Stomach (tissue), 19 donors: ENCODE measurements at places on chromosomes 12 and 14. TPM values are rescaled to one million over a fixed set of nuclear protein-coding genes. Genes with fewer than 3 reads are reported as not detected.

DIO2 gene
- polyA plus RNA-seq = 21.7 TPM

NTN4 gene
- polyA plus RNA-seq = 10.5 TPM

IKZF4 gene
- 2.9 TPM for polyA plus RNA-seq

SLC17A8 gene
- not detected for polyA plus RNA-seq

SMCO2 gene
- not detected for polyA plus RNA-seq

SEL1L gene
- polyA plus RNA-seq = 10.0 TPM

GRCh38 chr14:50060871-50061663 is 55.3 kb downstream of the VCPKMT start:
- no peak overlapping the region for H3K4me3 ChIP-seq
- H3K27ac ChIP-seq = peak overlapping the region; percentile 79
- no peaks in the 10 kb centered on the region for H3K27me3 ChIP-seq
- DNase-seq = peak; percentile 76
- no peaks in the 10 kb centered on the region for H3K36me3 ChIP-seq
- H3K4me1 ChIP-seq = peaks cover 29% of the 10 kb centered on the region

DNA sequence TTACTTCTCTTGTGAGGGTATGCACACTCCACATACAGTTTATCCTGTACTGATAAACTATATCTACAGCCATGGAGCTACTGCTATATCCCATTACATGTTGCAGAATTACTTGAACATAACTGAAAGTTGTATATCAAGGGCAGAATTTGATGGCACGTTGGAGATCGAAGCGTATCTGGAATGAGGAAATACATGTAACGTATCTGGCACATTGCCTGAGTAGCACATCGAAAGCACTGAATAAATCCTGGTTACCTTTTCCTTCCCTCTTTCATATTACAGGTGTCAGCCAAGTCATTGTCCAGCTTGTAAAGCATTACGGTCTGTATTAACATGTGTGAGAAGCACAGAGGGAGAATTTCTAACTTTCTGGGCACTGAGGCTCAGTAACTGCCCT is 42.1 kb upstream of the LIN7A start:
- no peak overlapping the region for H3K27ac ChIP-seq
- H3K36me3 ChIP-seq = no peaks in the 10 kb centered on the region
- peaks cover 4% of the 10 kb centered on the region for H3K4me1 ChIP-seq
- no peak for DNase-seq
- no peaks in the 10 kb centered on the region for H3K27me3 ChIP-seq

DNA sequence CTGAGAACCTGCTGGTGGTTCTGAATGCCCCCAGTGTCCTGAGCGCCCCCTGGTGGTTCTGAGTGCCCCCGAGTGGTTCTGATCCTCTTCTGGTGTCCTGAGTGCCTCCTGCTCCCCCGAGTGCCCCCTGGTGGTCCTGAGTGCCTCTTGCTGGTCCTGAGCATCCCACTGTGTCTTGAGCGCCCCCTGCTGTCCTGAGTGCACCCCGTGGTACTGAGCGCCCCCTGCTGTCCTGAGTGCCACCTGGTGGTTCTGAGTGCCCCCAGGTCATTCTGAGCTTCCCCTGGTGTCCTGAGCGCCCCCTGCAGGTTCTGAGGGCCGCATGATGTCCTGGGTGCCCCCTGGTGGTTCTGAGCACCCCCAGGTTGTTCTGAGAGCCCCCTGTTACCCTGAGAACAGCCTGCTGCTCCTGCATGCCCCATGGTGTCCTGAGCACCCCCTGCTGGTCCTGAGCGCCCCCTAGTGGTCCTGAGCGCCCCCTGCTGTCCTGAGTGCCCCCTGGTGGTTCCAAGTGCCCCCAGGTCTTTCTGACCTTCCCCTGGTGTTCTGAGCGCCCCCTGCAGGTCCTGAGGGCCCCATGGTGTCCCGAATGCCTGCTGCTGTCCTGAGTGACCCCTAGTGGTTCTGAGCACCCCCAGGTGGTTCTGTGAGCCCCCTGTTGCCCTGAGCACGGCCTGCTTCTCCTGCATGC is 1165.4 kb downstream of the TMEM121 start:
- no peaks in the 10 kb centered on the region for H3K4me1 ChIP-seq
- no peak overlapping the region for H3K4me3 ChIP-seq
- H3K36me3 ChIP-seq = no peaks in the 10 kb centered on the region
- peak; percentile 28 for DNase-seq
- no peaks in the 10 kb centered on the region for H3K27me3 ChIP-seq

GRCh38 chr14:75752086-75752485 is 91.0 kb downstream of the TTLL5 start:
- no peak overlapping the region for H3K4me3 ChIP-seq
- no peak for DNase-seq
- no peaks in the 10 kb centered on the region for H3K4me1 ChIP-seq
- H3K27ac ChIP-seq = no peak overlapping the region
- peaks cover 19% of the 10 kb centered on the region for H3K36me3 ChIP-seq

DNA sequence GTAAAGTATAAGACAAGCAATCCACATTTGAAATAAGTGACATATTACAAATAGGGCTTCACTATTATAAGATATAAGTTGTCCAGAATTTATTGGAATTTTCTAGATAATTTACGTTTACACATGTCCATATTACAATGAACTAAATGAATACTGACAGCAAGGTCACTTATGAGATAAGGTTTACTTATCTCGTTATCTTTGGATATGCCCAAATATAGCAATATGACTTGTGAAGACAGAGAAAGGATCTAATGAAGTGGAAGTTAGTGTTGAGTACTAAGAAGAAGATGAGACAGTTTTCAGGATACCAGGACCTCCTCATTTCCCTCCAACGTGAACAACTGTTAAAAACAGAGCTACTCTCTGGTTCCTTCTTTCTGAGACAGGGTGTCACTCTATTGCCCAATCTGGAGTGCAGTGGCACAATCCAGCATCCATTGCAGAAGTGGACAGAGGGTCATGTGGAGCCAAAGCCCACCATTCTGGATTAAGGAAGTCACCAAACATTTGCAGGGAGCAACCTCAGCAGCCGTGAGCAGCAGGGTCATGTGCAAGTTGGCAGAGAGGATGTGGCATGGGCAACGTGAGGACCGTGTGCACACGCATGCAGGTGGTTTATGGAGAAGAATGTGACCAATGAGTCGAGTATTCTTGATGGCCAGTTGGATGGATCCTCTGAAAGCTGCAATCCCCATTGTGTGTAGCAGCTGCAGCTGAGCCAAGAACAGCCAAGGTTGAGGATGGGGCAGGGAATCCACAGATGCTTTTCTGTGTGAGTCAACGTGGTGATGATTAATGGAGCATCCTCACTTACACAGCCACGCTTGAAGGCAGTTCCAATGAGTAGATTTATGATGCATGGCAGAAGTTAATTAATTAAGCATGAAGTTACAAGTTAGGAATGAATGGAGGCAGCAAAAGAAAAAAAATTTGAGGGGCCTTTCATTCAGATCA is 111.0 kb downstream of the BICD1 start:
- no peak for DNase-seq
- no peaks in the 10 kb centered on the region for H3K27me3 ChIP-seq
- H3K36me3 ChIP-seq = peaks cover 21% of the 10 kb centered on the region
- no peaks in the 10 kb centered on the region for H3K4me1 ChIP-seq

DNA sequence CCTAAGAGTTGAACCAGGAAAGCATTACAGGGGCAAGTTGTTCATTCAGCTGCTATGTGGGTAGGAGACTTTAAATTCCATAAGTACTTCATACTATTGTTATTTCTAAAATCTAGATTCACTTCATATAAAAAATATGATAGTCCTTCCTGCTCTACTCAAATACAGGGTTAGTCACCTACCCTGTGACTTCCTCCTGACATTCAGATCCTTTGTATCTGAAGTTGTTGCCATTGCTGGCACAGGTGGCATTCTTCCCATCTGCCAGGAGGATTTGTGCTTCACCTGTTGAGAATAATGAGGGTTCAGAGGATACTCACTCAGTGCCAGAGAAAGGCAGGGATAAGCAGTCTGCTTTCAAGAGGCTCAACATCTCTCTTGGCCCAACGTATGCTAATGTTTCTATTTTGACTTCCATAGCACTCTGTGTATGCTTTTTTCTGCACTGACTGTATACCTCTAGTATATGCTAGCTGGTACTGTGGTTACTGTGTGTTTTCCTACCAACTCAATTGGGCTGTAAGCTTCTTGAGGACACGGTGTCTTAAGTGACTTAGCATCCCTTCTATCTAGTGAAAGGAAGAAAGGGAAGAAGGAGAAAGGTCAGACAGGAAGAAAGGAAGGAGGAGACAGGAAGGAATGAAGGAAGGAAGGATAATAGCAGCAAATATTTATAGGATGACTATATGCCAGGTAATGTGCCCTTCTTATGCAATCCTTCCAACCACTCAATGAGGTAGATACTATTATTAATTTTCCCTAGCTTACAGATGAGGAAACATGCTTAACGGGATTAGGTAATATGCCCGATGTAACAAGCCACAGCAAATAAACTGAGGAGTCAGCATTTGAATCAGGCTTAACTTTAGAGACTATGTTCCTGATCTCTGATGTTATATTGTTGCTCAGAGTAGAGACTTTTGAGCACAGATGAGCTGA is 38.5 kb upstream of the FGF6 start:
- H3K27ac ChIP-seq = no peak overlapping the region
- H3K36me3 ChIP-seq = no peaks in the 10 kb centered on the region
- no peaks in the 10 kb centered on the region for H3K27me3 ChIP-seq
- H3K4me3 ChIP-seq = no peak overlapping the region
- no peak for DNase-seq

GRCh38 chr12:91704446-91704845 is 441.2 kb downstream of the BTG1 start:
- H3K27ac ChIP-seq = no peak overlapping the region
- DNase-seq = no peak
- H3K27me3 ChIP-seq = no peaks in the 10 kb centered on the region

DNA sequence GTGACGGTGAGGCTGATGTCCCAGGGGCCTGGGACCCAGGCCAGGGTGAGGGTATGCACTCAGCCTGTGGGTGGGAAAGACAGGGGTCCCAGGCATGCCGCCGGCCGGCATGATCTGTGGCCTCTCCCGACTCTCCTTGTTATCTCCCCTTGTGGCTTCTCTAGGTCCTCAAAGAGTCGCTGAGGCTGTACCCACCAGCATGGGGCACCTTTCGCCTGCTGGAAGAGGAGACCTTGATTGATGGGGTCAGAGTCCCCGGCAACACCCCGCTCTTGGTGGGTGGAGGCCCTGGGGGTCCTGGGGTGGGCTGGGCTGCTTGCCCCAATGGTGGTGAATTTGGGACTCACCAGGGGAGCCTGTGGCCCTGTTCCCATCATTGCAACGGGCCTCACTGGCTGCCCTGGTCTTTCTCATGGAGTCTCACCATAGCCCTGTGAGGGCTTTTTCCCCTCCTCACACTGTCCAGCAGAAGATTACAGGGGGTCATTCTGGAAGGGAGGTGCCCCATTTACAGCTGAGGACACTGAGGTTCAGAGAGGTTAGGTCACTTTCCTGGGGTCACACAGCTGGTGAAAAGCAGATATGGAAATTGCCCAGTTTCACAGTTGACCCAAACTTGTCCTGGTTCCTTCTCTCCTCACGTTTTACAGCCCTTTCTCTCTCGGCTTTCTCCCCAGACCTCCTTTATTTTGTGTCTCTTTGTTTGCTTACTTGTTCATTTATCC is 37.9 kb downstream of the CYP46A1 start:
- H3K27ac ChIP-seq = no peak overlapping the region
- peaks cover 5% of the 10 kb centered on the region for H3K27me3 ChIP-seq
- DNase-seq = no peak
- H3K4me3 ChIP-seq = no peak overlapping the region
- H3K4me1 ChIP-seq = no peaks in the 10 kb centered on the region

- H3K27ac ChIP-seq = no peak overlapping the region
- no peaks in the 10 kb centered on the region for H3K36me3 ChIP-seq
- no peaks in the 10 kb centered on the region for H3K27me3 ChIP-seq
- DNase-seq = peak; percentile 80
These were observed 125.7 kb downstream of the TSPAN9 start for GRCh38 chr12:3202734-3203446.

- no peaks in the 10 kb centered on the region for H3K36me3 ChIP-seq
- no peaks in the 10 kb centered on the region for H3K4me1 ChIP-seq
- no peak overlapping the region for H3K4me3 ChIP-seq
- no peak overlapping the region for H3K27ac ChIP-seq
- peaks cover 74% of the 10 kb centered on the region for H3K27me3 ChIP-seq
- DNase-seq = no peak
These were observed 89.0 kb upstream of the SFSWAP start for GRCh38 chr12:131621701-131622421.

DNA sequence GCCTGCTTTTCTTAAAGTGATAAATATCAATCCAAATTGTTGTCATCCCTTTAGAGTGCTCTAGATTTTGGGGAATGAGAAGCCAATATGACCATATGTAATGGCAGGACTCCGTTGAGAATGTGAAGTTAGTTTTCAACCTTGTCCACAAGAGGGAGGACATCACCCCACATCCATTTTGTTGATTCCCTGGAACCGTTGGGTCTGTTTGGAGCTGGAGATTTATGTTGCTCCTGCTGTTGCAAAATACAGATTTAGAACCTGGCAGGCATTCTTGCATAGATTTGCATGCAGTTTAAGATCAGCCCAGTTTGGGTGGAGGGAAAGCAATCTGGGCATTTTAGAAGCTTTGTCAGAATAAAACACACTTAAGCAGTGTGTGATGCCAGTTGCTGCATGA is 620.1 kb downstream of the NRXN3 start:
- H3K27ac ChIP-seq = no peak overlapping the region
- H3K4me3 ChIP-seq = no peak overlapping the region
- DNase-seq = no peak

- H3K4me3 ChIP-seq = no peak overlapping the region
- H3K27me3 ChIP-seq = no peaks in the 10 kb centered on the region
- no peaks in the 10 kb centered on the region for H3K36me3 ChIP-seq
These were observed 8.1 kb downstream of the DNAI7 start for GRCh38 chr12:25186788-25187402.
